ENCODE measurements at places on chromosomes 6 and 20.

DNA sequence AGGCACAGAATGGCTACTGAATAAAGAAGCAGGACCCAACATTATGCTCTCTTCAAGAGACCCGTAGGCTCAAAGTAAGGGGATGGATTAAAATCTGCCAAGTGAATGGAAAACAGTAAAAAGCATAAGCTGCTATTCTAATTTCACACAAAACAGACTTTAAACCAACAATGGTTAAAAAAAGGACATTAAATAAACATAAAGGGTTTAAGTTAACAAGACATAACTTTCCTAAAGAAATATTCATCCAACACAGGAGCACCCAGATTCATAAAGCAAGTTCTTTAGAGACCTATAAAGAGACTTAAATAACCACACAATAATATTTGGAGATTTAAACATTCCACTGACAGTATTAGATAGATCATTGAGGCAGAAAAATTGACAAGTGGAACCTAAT lies 624.5 kb downstream of the RFPL4B start:
- no peak for DNase-seq

DNA sequence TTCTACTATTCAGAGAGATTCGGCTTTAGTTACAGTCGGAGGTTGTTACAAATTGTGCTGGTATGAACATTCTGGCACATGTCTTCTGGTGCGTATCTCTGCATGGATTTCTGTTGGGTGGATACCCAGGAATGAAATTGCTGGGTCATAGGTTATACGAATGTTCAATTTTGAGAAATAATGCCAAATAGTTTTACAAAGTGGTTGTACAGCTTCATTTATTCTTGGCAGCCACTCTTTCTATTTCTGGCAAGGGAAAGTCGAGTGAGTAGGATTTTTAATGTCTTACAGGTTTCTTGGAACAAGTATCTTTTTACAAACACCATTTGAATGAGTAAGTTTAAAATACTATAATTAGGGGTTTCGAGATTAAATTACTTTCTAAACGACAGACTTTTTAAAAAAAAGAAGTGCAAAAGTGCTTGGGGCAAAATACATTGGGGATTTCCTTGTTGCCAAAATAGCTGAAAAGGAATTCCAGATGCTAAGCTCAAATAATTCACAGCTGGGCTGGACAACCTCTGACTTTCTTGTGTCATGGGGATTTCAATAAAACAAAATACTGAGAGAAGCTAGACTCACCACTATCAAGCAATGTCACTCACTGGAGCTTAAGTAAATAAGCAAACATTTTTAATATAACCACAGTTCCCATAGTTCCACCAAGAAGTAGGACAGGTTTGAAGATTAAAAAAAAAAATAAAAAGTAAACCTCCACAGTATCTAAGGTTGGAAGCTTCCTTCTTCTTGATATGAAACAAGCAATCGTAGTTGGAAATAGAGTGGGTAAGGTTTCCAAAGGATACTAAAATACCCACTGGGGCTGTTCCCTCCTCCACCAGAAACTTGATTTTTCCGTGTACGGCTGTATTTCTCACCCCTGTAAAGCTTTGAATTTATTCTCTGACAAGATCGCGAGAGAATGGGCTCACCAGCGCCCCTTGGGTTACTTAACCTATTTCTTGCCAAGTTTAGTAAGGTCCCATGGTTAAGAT lies 21.6 kb upstream of the GFOD1 start:
- DNase-seq, result no peak

DNA sequence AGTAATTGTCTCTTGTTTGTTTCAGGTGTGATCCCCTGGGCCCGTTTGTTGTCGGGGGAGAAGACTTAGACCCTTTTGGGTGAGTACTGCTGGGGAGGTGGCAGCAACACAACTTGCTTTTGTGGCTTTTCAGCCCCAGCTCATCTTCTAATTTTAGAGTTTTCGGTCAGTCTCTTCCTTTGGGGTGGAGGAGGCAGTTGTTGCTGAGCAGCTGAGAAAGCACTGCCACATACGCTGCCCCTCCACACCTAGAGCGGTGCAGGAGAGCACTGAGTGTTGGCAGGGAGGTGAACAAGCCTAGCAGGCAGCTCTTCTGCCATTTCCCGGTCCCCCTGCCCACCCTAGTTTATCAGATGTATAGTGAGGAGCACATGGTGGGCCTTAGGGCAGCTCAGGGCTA lies 21.7 kb downstream of the TMEM74B start:
- no peak for DNase-seq

GRCh38 chr6:122061855-122062254 lies 337.6 kb upstream of the HSF2 start:
- no peak for DNase-seq

- DNase-seq, result no peak
These were observed 22.0 kb downstream of the ERGIC3 start for GRCh38 chr20:35563834-35564233.

DNA sequence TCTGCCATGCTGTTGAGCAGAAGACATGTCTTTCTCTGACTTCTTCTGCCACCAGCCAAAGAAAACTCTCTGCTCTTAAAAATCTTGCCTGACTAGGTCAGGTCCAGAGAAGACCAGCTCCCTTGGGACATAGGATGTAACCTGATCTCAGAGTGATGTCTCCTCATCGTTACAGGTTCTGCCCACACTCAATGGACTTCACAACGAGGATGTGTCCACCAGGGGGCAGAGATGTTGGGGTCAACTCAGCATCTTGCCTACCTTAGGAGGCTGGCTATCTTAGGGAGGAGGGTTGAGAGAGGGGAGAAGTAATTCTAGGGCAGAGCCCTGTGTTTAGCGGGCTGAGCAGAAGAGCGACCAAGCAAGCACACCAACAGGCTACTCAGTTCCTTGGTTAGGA lies 207.6 kb upstream of the CDH4 start:
- no peak for DNase-seq

DNA sequence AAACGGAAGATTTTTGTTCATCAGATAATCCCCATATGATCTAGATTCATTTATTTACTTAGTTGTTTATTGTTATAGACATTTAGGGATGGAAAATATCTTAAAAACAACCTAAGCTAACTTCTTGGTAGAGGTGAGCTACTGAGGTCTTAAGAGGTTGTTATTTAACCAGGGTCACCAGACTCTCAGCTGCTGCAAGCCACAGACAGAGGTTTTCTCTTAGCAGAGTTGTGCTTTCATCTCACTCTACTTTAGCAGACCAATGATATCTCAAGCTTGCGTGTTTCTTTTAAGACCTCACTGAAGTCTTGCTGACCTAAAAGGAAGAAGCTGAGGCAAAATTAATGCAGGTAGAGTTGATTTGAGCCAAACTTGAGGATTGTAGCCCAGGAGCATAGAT lies 43.6 kb downstream of the NCOA7 start:
- no peak for DNase-seq

DNA sequence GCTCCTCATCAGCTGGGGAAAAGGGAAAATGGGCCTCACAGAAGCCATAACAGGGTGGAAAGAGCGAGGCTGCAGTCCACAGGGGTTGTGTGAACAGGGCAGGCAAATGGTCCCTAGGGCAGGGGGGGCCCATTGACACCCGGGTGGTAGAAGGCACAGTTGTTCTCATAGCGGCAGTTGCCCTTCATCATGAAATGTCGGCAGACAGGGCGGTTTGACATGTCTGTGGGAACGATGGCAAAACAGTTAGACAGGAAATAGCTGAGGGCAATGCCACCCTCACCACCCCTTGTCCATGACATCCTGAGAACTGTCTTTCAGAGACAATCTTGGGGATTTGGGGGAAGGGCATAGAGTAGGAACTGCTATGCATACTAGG lies 15.6 kb downstream of the PPP1R10 start:
- DNase-seq, result no peak

Data from cortex of kidney (tissue), 1 donor.